ENCODE measurements at places on chromosomes 11 and 22.

- no peak for DNase-seq
These were observed 7.1 kb upstream of the TPST2 start for GRCh38 chr22:26597026-26597425.

DNA sequence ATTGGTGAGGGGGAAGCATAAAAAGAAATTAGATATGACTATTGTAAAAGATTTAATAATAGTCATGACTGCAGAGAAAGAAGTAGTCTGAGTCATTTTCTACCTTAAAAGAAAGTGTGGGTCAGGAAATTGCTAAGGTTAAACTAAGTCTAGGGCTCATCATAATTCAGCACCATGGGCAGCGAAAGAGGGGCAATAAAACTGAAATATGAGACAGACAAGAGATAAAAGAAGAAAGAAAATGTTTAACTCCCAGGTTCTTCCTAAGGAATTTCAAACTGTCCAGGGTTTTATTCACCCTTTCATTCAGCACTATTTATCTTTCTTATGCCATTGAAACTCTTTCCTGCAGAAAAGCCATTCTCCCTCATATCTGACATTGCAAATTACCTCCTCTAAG lies 114.4 kb upstream of the API5 start:
- no peak for DNase-seq

DNA sequence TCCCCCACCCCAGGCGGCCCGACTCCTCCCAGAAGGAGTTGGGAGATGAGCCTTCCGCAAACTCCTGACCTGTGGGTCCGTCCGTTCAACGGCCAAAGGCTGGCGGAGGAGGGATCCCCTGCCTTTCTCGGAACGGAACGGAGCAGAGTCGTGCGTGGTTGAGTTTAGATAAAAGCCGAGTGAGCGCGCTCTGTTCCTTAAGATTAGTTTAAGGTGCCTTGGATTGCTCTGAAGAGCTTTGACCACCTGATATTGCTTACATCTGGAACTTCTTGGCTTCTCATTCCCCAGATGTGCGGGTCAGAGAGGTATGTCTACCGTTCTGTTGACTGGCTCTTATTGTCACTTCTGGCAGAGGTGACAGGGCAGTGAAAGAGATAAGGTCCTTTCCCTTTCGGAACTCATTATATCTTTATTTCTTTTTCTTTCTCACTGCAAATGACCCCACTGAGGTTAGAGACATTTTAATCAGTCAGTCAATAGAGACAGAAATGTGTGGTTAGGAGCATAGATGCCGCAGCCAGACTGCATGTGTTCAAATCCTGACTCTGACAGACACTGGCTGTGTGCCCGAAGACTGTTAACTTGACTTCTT lies at the start of gene TRIM6:
Gene TRIM6, plus strand, starts transcription at position 31 of the 595 bp plus-strand sequence. Its CDS starts 261 bp downstream, at position 292.
- no peak for DNase-seq

DNA sequence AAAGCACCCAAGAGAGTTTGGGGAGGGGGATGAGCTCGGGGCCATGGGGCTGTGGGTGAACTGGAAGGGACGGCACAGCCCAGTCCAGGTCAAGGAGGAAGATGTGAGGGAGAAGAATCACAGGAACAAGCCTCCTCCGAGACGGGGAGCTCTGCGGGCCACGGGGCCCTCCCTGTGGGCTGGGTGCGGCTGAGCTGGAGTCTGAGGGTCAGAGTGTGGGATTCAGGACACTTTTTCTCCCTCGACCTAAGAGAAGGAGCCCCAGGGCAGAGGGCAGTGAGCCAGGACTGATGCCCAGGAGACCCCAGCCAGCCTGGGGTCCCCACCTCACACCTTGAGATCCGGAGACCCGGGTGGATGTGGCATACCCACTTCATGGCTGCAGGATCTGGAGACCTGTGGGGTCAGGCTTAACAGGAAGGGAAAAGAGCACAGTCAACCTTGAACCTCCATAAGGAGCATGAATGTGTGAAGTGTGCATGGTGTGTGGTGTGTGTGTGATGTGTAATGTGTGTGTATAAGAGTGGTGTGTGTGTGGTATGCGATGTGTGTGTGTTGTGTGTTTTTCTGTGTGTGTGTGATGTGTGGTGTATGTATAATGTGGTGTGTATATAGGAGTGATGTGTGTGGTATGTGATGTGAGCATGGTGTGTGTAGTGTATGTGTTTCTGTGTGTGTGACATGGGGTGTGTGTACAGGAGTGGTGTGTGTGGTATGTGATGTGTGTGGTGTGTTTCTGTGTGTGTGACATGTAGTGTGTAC lies 504.6 kb downstream of the BRD1 start:
- DNase-seq, result no peak

- no peak for DNase-seq
These were observed 80.8 kb downstream of the SIK3 start for GRCh38 chr11:117017456-117017855.

DNA sequence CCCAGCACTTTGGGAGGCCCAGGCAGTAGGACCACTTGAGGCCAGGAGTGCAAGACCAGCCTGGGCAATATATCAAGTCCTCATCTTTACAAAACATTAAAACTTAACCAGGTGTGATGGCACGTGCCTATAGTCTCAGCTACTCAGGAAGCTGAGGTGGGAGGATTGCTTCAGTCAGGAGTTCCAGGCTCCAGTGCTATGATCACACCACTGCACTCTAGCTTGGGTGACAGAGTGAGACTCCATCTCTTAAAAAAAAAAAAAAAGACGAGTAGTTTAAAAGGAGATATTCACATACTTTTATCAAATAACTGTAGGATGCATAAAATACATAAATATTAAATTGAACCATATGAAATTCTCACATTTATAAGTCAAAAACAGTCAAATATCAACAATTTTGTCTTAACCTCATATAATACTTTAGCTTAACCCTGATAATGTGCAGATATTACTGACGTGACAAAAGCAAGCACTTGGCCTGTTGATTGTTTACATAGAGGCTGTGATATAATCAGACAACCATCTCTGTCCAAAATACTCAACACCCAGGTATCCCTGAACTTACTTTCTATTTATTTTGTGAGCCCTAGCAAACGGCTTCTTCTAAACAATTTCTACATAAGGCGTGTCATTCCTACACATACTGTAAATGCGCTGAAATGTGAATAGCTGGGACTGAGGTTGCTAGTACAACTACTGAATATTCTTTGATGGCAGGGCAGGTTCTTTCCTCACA lies 57.0 kb downstream of the PRCP start:
- DNase-seq, result no peak

DNA sequence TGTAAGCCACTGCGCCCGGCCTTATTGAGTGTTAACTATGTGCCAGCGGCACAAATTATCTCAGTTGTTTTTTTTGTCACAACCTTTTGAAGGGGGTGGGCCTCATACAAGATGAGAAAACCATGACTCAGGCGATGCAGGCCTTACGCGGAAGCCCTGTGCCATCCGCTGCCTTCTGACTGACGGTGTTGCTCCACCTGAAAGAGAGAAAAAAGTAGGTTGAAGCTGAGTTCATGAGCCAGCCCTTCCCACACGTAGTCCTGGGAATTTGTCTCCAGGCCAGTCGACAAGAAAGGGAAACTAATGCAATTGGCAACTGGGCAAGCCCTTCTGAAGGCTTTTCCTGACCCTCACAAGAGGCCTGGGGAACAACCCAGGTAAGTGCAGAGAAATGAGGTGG lies 96.9 kb upstream of the CRYBB3 start:
- DNase-seq, result no peak

DNA sequence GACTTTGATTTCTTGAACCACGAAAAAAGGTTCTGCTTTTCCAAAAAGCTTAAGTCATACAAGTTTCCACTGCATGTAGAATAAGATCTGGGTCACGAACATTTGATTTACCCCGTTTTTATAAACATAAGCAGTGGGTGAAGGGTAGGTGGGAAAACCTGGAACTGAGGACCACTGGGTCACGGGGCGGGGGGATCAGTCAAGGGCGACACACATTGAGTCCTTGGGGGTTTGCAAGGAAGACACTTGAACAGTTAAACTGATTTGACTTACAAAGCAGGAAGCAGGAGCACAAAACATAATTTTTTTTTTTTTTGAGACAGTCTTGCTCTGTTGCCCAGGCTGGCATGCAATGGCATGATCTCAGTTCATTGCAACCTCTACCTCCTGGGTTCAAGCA lies 10.9 kb downstream of the FADS3 start:
- DNase-seq, result no peak

- DNase-seq, result no peak
These were observed 1046.9 kb downstream of the BRD1 start for GRCh38 chr22:48780597-48781277.

GRCh38 chr11:73965076-73965763 lies 14.4 kb downstream of the DNAJB13 start:
- DNase-seq, result no peak

- DNase-seq, result peak; percentile 80
These were observed 125.6 kb upstream of the SORL1-AS1 start for GRCh38 chr11:121578251-121578976.

GRCh38 chr22:38244106-38244505 lies 28.7 kb downstream of the TMEM184B start:
- DNase-seq, result no peak

GRCh38 chr11:2707736-2708135 lies 7.9 kb upstream of the KCNQ1OT1 start:
- DNase-seq, result no peak

- no peak for DNase-seq
These were observed 4.0 kb downstream of the TECTA start for GRCh38 chr11:121105063-121105480.

DNA sequence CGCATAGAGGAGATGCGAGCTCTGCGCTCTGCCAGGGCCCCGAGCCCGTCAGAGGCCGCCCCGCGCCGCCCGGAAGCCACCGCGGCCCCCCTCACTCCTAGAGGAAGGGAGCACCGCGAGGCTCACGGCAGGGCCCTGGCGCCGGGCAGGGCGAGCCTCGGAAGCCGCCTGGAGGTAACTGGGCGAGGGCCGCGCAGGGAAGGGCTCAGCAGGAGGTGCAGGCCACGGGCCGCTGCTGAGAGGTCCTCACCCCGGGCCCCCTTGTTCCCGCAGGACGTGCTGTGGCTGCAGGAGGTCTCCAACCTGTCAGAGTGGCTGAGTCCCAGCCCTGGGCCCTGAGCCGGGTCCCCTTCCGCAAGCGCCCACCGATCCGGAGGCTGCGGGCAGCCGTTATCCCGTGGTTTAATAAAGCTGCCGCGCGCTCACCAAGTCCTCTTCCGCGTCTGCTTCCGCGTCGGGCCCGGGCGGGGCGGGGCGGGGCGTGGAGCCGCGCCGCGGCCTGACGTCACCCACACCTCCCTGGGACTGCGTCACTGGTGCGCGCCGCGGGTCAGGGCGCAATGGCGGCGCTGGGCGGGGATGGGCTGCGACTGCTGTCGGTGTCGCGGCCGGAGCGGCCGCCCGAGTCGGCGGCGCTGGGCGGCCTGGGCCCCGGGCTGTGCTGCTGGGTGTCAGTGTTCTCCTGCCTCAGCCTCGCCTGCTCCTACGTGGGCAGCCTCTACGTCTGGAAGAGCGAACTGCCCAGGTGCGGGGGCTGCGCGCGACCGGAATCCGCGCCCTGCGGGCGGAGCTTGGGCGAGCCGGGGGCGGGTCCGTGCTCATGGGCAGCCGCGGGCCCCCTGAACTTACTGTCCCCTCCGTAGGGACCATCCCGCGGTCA lies at the start of gene RCE1:
Gene RCE1, plus strand, starts transcription at position 546 of the 880 bp plus-strand sequence. Its CDS starts 15 bp downstream, at position 561.
- DNase-seq, result peak; percentile 89

GRCh38 chr22:33270596-33270995 lies 212.4 kb upstream of the SYN3 start:
- no peak for DNase-seq

DNA sequence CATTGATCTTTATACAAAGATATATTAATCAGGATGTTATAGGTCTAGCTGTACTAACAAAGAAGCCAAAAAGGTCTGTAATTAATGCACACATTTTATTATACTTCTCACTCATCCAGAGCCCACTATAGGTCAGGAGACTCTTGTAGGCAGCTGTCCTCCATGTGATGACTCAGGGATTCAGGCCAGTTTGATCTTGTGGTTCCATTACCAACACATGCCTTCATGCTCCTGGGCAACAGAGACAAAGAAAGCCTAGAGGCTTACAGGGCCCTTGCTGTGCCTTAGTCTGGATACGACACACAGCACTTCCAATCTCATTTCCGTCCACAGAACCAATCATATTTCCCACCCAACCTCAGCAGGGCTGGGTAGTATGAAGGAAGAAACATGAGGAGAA lies 150.3 kb upstream of the NCAM1 start:
- no peak for DNase-seq

DNA sequence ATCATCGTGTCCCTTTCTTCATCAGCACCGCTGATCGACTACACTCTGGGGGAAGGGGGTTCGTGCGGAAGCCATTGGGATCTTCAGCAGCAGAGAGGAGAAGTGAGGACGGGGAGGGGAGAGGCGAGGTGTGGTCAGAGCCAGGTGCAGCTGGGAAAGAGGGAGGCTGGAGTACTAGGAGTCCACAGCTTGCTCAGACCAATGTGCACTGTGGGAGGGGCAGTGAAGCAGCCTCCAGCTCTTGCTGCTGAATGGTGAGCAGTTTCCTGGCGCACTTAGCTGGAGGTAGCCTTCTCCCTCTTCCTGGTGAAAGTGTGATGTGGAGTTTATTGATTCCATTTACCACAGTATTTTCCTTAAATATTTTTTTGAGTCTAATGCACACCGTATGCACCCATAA lies 99.0 kb upstream of the NECTIN1 start:
- DNase-seq, result no peak

GRCh38 chr22:45006111-45006963 lies 3.5 kb downstream of the PHF21B start:
- DNase-seq, result no peak

GRCh38 chr11:61295596-61295926 lies 445 bp upstream of the VWCE start:
- no peak for DNase-seq

GRCh38 chr11:132187386-132187785 lies 817.0 kb downstream of the NTM start:
- no peak for DNase-seq

- DNase-seq, result no peak
These were observed 24.7 kb downstream of the MACROD1 start for GRCh38 chr11:64141081-64141783.

DNA sequence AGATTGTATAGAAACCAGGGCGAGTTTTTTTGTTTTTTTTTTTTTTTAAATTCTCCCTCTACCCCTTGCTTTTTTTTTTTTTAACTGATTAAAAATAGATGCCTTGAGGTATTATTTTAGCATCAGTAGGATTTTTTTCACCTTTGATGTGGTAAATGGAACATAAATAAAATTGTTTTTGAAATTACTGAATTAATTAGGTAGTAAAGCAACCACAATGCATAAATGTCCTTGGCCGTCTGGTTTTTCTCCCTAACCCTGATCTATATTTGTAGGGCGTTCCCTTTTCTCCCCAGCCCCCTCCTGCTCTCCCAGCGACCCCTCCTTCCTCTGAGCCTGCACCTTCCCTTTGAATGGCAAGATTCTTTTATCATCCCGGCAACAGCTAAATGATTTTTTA lies 107.8 kb downstream of the ZBTB16 start:
- DNase-seq, result no peak

DNA sequence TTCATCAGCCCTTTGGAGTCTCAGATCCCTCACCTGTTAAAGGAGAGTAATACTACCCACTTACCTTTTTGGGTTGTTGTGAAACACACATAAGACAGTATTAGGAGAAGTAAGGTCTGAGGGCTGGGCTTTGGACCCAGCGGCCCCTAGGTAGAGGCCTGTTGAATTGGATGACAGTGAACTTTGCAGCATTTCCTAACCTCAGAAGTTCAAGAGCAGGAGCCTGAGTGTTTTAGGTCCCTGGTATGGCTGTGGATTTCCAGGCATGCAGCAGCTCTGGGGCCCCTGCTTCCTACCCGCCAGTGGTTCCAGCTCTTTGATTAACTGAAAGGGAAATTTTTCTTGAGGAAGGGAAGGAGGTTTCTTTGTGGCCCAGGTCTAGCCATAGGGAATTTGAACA lies 58.9 kb downstream of the TEAD1 start:
- no peak for DNase-seq

GRCh38 chr11:60984636-60985035 lies 13.2 kb downstream of the CD6 start:
- no peak for DNase-seq

GRCh38 chr11:62664405-62665074 lies 470 bp downstream of the C11orf98 start:
- peak; percentile 56 for DNase-seq
